ENCODE measurements at places on chromosomes 2 and 18.

GRCh38 chr2:3238951-3239841, 138.4 kb downstream of the EIPR1 start:
- no peak for DNase-seq
- H3K36me3 ChIP-seq, result no peaks in the 10 kb centered on the region
- no peaks in the 10 kb centered on the region for H3K4me1 ChIP-seq
- H3K27me3 ChIP-seq, result no peaks in the 10 kb centered on the region
- H3K27ac ChIP-seq, result no peak overlapping the region
- no peak overlapping the region for H3K4me3 ChIP-seq

GRCh38 chr2:236464140-236464539, 105.5 kb upstream of the ACKR3 start:
- no peak overlapping the region for H3K4me3 ChIP-seq
- H3K4me1 ChIP-seq, result no peaks in the 10 kb centered on the region
- H3K27me3 ChIP-seq, result no peaks in the 10 kb centered on the region

- no peaks in the 10 kb centered on the region for H3K27me3 ChIP-seq
- H3K4me3 ChIP-seq, result no peak overlapping the region
- no peaks in the 10 kb centered on the region for H3K4me1 ChIP-seq
- no peak overlapping the region for H3K27ac ChIP-seq
Measured at GRCh38 chr2:235789552-235789951, 295.7 kb downstream of the AGAP1 start.

- peak; percentile 16 for DNase-seq
- H3K36me3 ChIP-seq, result no peaks in the 10 kb centered on the region
- H3K4me3 ChIP-seq, result no peak overlapping the region
- H3K27me3 ChIP-seq, result no peaks in the 10 kb centered on the region
- peak overlapping the region; percentile 69 for H3K27ac ChIP-seq
Measured at GRCh38 chr2:45962177-45962921, 310.9 kb downstream of the PRKCE start.

GRCh38 chr2:60334610-60335009, 218.8 kb downstream of the BCL11A start:
- DNase-seq, result no peak
- no peaks in the 10 kb centered on the region for H3K4me1 ChIP-seq
- H3K27ac ChIP-seq, result no peak overlapping the region
- no peaks in the 10 kb centered on the region for H3K27me3 ChIP-seq

Data from Caco-2 (cell line).